ENCODE measurements at places on chromosomes 2 and 18. TPM values are rescaled to one million over a fixed set of nuclear protein-coding genes. Genes with fewer than 3 reads are reported as not detected.
A peak's percentile ranks its signal among the peaks of the same experiment; 100 is the strongest.

DNA sequence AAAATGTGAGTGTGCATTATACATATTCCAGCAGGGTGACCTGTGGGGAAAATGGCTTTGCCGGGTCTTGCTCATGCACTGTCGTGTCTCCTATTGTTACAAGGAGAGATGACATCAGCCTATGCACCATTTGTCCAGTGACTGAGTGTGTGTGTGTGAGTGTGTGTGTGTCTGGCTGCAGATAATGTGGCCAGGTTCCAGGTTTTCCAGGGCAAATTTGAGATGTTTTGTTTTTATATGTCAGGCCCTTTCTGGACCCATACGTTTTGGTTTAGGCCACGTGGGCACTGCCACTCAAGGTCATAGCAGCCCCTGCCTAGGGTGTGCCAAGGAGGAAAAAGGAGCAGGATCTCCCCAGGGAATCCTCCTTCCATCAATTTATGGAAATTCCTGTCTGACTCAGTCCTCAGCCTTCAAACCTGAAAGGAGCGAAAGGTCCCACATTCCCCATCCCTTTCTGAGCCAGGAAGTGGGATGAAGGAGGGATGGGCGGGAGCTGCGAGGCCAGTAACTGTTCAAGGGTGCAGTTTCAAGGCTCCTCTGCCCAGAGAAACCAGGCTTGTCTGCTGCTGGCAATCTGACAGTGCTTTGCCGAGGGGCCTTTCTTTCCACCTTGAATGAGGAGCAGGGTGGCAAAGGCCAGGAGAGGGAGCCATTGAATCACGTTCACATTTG lies 93.0 kb upstream of the SMAD2 start:
- peaks cover 28% of the 10 kb centered on the region for H3K27me3 ChIP-seq
- no peak overlapping the region for H3K27ac ChIP-seq
- H3K4me3 ChIP-seq, result no peak overlapping the region

- no peak for DNase-seq
- no peaks in the 10 kb centered on the region for H3K36me3 ChIP-seq
- H3K27ac ChIP-seq, result no peak overlapping the region
- no peaks in the 10 kb centered on the region for H3K4me1 ChIP-seq
- no peaks in the 10 kb centered on the region for H3K27me3 ChIP-seq
Observed at GRCh38 chr2:200795028-200795440, 16.7 kb upstream of the BZW1 start.

DNA sequence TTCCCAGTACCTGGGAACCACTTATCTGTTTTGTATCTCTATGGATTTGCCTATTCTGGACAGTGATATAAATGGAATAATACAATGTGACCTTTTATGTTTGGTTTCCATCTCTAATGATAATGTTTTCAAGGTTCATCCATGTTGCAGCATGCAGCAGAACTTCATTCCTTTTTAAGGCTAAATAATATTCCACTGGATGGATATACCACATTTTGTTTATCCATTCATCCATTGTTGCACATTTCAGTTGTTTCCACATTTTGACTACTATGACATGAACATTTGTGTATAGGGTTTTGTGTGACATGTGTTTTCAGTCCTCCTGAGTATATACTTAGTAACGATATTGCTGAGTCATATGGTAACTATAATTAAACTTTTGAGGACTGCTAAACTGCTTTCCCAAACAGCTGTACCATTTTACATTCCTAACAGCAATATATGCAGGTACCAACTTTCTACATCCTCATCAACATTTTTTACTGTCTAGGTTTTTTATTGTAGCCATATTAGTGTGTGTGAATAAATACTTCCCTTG lies 17.7 kb upstream of the MARCHF7 start:
- no peaks in the 10 kb centered on the region for H3K36me3 ChIP-seq
- no peak overlapping the region for H3K4me3 ChIP-seq
- DNase-seq, result no peak
- H3K27me3 ChIP-seq, result no peaks in the 10 kb centered on the region

DNA sequence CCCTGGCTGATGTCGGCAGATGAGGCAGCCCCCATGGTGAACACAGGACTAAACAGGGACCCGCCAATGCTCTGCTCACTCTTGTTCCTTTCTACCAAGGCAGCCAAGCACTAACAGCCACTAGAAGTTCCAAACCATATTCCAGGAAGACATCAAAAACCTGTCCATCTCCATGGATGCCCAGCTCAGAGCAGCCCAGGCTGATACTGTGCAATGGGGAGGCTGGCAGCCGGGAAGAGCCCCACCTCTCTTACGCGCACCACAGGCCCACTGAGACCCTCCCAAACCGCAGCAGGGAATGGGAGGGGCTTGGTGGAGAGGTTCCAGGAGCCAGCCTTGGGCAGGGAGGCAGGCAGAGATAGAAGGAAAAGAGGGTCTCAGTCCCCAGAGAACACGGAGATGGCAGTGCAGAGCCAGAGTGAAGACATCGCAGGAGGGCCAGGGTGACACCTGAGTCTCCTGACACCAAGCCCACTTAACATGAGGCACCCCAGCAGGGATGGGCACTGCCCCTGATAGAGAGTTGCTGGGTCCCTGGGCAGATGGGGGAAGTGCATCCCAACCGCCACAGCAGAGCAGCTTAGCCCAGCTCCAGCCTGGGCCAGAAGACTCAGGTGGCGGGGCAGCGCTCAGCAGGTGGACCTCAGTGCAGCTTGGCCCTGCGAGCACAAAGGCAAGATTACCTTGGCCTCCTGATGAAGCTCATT lies 3.4 kb downstream of the HS6ST1 start:
- DNase-seq, result no peak
- H3K36me3 ChIP-seq, result peaks cover 3% of the 10 kb centered on the region
- H3K27me3 ChIP-seq, result no peaks in the 10 kb centered on the region
- H3K4me3 ChIP-seq, result peak overlapping the region; percentile 90
- peaks cover 31% of the 10 kb centered on the region for H3K4me1 ChIP-seq
- no peak overlapping the region for H3K27ac ChIP-seq

DNA sequence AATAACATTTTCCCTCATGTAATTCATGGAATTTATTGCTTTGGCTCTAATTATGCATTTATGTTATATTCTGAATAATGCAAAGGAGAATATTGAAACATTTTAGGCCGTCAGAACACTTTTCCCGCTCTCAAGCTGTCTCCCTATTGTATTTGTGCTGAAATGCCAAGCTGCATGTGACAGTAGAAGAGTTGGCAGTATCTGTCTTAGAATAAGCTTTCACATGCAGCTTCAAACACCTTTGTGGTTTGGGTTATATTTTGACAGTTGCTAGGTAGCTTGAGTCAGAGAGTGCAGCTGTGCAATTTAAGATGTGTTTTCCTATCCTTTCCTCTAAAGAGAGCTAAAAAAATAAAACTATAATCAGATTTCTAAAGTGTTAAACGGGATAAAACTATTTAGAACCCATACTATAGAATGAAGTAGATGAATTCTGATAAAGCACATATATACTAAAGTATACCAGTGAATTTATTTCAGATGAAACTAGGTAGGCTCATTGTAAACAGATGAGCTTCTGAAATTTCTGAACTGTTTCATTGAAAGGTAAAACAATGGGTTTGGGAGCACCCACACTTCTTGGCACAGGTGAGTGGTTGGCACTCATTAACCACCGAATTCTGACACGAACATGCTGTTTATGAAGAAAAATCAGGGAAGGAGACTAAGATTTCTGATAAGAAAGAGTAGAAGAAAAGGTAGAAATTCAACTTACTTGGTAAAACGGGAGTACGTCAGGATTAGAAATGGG lies 43.4 kb downstream of the PLCL1 start:
- no peak for DNase-seq
- no peak overlapping the region for H3K27ac ChIP-seq
- no peaks in the 10 kb centered on the region for H3K4me1 ChIP-seq
- no peaks in the 10 kb centered on the region for H3K27me3 ChIP-seq
- H3K4me3 ChIP-seq, result no peak overlapping the region
- H3K36me3 ChIP-seq, result no peaks in the 10 kb centered on the region

DNA sequence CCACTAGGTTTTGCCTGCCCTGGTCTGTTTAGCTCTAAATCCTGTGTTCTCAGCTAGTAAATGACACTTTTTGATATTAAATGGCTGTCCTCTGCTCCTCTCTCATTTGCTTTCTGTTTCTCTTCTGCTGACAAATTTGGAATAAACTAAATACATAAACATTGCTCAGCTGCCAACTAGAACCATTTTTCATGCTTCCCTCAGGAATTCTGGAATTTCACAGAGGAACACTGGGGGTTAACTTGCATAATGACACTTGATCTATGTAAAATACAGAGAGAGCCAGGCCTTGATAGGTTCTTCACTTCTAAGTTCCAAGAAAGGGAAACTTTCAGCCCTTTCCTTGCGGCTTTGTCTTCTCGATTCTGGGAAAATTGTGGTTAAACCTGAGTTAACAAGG lies 450.6 kb upstream of the ST6GAL2 start:
- no peaks in the 10 kb centered on the region for H3K27me3 ChIP-seq
- DNase-seq, result no peak
- no peaks in the 10 kb centered on the region for H3K36me3 ChIP-seq
- no peak overlapping the region for H3K4me3 ChIP-seq

- no peaks in the 10 kb centered on the region for H3K27me3 ChIP-seq
- no peaks in the 10 kb centered on the region for H3K4me1 ChIP-seq
Observed at GRCh38 chr2:36044411-36044810, 311.2 kb upstream of the CRIM1 start.

DNA sequence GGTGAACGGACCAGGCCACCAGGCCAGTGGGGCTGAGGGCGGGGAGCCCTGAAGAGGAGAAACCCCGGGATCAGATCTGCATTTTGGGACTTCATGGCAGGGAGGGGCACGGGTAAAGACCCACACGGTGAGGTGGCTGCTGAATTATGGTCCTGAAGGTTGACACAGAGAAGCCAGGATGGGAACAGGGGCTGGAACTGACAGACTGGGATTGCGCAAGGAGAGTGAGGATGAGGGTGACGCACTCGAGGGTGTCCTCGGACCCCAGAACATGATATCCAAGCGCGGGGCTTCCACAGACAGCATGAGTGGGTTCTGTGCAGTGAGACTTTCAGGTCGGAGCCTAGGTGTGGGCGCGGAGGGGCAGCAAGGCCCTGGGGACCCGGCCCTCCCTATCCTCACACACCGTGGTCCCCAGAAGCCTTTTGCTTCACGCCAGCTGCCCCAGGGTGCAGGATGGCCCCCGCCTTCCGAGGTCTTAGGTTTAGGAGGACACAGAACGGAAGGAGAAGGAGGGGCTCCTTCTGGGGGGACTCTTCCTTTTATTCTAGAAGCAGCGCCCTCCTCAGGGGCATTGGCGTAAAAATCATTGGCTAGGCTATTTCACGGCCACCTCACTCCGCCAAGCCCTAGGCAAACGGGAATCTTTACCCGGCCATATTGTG lies 416.8 kb upstream of the HS6ST1 start:
- no peak overlapping the region for H3K4me3 ChIP-seq
- H3K27me3 ChIP-seq, result no peaks in the 10 kb centered on the region

DNA sequence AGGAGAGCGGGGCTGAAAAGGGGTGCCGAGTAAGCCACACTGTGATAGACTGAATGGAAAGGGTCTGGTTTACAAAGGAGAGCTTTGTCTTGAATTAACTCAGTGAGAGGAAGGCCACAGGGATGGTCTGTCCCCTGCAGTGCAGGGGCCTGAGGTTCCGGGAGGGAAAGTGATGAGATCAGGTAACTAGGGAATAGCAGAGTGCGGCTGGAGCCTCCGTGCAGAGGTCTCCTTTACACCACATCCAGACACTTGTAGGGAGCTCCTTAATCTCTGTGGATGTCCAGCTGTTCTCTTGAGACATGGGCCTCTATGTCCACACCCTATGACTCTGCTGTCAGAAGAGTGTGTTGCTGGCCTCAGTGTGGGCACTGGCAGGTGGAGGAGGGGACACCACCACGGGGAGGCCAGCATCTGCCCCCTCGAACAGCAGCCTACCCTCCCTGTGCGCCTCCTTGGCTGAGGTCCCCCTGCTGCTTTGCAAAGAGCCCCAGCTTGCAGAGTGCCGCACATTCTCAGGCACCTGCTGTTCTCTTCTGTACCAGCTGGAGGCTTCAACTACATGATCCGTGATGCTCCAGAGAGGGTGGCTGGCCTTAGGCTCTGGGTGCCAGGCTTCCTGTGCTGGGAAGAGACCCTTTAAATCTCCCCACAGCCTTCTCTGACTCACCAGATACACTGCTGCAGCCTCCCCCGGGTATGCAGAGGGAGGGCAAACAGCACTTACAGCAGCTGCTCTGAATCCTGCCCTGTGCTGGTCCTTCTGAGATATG lies 25.9 kb downstream of the ENOSF1 start:
- no peak overlapping the region for H3K27ac ChIP-seq
- DNase-seq, result no peak
- no peaks in the 10 kb centered on the region for H3K27me3 ChIP-seq
- H3K4me3 ChIP-seq, result no peak overlapping the region
- H3K4me1 ChIP-seq, result no peaks in the 10 kb centered on the region

DNA sequence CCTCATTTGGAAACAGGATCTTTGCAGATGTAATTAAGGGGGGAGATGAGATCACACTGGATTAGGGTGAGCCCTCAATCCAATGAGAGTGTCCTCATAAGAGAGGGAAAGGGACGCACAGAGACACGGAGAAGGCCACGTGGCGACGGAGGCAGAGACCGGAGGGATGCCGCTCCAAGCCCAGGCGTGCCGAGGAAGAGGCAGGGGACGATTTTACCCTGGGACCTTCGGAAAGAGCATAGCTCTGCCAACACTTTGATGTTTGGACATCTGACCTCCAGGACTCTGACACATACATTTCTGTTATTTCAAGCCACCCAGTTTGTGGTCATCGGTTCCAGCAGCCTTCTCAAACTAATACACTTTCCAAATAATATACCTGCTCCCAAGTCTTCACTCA lies 84.4 kb upstream of the ZCCHC2 start:
- H3K36me3 ChIP-seq, result no peaks in the 10 kb centered on the region
- DNase-seq, result no peak
- H3K4me3 ChIP-seq, result no peak overlapping the region
- peaks cover 34% of the 10 kb centered on the region for H3K4me1 ChIP-seq
- no peak overlapping the region for H3K27ac ChIP-seq

- H3K4me3 ChIP-seq, result no peak overlapping the region
- no peak overlapping the region for H3K27ac ChIP-seq
- H3K36me3 ChIP-seq, result peaks cover 70% of the 10 kb centered on the region
- DNase-seq, result no peak
- no peaks in the 10 kb centered on the region for H3K27me3 ChIP-seq
Observed at GRCh38 chr2:28904295-28904694, 9.8 kb downstream of the WDR43 start.

GRCh38 chr2:42849311-42849710 lies 56.9 kb upstream of the HAAO start:
- H3K4me3 ChIP-seq, result no peak overlapping the region
- DNase-seq, result no peak
- no peaks in the 10 kb centered on the region for H3K4me1 ChIP-seq
- H3K27me3 ChIP-seq, result no peaks in the 10 kb centered on the region

DNA sequence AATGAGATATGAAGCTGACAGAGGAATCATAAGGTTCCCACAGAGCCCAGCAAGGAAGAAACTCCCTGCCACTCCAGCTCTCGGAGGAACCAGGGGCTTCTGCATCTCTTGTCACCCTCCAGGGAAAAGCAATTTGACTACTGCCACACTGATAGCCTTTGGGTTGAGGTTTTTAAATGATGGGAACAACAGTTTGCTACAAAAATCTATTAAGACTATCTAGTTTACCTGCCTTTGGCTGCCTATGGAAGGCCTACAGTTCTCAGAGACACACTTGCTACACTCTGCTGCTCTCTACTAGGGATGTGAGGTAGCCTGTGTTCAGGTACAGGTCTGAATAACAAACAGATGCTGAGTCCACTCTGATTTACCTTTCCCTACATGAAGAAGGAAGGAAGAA lies 161.9 kb downstream of the NBAS start:
- H3K4me3 ChIP-seq, result no peak overlapping the region
- H3K27ac ChIP-seq, result no peak overlapping the region
- no peaks in the 10 kb centered on the region for H3K36me3 ChIP-seq
- H3K4me1 ChIP-seq, result no peaks in the 10 kb centered on the region
- no peak for DNase-seq

Gene CD8B2
- not detected for total RNA-seq

Measured in A673 (cell line).